NCI-H187 (cell line): ENCODE measurements at places on chromosomes 2 and 18.
A peak's percentile ranks its signal among the peaks of the same experiment; 100 is the strongest.

DNA sequence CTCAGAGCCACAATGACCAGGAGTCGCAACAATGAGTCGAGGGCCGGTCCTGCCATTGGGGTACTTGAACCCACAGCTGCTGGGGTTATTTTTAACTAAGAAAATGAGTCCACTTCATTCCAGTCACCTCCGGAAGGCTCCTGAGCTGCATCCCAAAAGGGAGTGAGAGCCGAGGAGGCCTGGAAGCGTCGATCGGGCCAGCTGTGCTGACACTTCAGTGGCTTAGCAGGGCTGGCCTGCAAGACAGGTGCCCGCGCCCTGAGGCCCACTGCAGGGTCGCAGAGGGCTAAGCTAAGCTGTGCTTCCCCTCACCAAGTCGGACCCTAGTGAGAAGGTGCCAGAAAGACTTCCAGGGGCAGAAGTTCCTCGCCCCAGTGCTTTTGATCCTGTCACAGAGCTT lies 21.1 kb downstream of the TBC1D8 start:
- DNase-seq = no peak

GRCh38 chr2:196242131-196242620 lies 70.8 kb upstream of the STK17B start:
- no peak for DNase-seq

DNA sequence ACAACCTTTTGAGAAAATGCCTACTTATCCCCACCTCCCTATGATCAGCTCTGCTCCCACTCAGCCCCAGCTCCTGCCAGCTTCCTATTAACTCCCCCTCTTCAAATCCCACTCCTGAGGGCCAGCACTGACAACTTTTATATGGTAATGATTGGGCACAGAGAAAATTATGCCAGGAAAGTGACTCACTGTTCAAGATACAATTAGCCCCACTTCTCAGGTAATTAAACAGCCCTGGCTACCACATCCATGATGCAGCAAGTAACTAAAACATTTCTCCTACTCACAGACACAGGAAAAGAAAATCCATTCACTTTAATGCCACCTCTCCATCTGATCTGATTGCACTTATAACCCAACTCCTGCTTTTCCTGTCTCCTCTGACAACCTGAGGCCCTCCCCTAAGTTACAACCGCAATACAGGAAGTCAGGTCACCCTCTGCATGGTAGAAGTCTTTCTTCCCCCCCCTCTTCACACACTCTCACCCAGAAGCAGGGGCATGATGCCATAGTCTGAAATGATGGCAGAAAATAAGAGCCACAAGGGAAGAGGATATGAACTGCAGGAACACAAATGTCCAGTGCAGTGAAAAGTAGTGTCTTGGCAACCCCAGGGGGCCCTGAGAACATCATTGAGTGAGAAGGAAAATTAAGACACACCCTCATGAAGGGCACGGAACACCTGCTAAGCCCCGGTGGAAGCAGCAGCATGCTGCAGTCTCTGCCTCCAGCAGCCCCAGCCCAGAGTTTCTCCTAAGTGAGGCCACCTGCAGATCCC lies 54.4 kb downstream of the STK39 start:
- peak; percentile 18 for DNase-seq

- DNase-seq = no peak
Measured at GRCh38 chr2:45712570-45712969, 61.1 kb downstream of the PRKCE start.

- no peak for DNase-seq
Measured at GRCh38 chr2:220076734-220077133, 449.3 kb downstream of the SLC4A3 start.

DNA sequence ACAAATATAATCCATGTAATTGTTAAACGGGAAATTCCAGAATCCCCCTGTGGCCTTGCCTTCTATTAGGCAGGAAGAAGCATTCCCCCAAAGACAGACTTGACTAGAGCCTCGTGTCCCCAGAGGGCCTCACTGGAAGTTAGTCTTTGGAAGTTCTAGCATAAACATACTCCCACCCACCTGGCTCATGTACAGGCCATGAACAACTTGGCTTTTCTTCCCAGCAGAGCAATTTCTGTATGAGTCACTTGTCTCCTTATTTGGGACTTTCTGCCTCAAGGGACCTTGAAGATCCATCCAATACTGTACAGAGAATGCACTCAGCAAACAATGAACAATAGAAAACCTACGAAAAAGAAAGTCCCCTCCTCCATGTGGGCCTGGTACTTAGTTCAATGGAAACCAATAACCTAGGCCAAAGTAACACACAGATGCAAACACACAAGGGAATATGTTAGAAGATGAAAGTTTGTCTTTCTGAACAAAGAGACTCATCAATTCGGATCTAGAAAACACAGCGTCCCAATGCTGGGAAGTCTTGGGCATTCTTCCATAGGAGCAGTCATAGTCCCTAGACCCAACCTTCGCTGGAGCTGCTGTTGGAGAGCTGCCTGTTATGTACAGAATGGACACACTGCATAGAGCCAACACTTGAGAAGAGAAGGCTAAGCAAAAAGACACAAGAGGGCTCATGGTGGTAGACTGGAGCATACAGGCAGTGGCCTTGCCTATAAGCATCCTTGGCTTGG lies 303.5 kb downstream of the HRH4 start:
- no peak for DNase-seq

- DNase-seq = no peak
Measured at GRCh38 chr2:127172306-127172705, 47.8 kb downstream of the CYP27C1 start.

DNA sequence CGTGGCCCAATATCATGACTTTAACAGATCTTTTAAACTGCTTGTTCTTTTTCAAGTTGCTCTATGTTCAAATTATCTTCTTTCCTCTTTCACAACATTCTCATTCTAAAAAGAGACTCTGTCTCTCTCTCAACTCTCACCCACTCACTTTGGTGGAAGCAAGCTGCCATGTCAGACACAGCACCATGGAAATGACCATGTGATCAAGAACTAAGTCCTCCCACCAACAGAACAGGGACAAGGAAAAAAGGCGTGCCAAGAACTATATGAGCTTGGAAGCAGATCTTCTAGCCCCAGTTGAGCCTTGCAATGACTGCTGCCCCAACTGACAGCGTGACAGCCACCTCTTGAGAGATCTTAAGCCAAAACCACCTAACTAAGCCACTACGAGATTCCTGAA lies 23.9 kb downstream of the BAZ2B start:
- no peak for DNase-seq

DNA sequence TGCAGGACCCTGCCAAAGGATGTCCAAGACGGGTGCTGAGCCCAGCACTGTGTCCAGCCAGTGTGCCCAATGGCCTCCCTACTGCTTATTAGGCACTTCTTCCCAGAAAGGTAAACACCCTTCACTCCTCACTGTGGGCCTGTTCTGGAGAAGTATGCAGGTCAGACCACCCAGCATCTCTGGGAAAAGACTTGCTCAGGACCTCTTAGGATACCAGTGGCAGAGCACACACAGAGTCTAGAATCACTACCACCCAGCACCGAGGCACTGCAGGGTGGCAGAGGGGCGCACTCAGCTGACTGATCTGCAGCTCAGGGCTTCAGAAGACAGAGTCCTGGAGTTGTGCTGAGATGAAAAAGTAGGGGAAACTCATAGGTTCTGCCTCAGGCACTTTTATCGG lies 25.8 kb downstream of the XDH start:
- DNase-seq = no peak

- no peak for DNase-seq
Measured at GRCh38 chr2:156797832-156798231, 361.7 kb downstream of the GPD2 start.
